ENCODE measurements at places on chromosomes 1 and 21.

DNA sequence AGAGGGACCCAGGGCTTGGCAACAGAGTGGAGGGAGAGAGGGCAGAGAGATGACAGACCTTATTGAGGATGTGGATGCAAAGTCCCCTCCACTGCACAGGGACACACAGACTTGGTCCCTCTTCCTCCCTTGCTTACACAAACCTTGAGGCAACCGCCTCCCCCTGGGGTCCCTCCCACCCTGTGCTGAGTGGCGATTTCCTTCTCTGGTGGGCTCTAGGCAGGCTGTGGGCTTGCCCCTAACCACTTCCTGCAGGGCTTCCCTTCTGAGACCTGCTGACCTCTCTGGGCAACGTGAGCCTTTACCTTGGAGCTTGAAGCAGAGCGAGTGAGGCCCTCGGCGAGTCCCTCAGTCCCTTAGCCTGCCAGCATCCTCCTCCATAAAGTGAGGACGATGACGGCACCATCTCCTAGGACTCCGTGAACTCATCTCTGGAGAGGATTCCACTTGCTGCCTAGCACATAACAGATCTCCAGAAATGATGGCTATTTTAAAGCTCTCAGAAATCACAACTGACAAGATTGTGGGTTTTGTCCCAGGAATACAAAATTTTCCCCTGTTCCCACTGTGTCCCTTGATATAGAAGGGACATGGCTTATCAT, 25.0 kb downstream of the KIAA1614 start:
- no peak for DNase-seq

DNA sequence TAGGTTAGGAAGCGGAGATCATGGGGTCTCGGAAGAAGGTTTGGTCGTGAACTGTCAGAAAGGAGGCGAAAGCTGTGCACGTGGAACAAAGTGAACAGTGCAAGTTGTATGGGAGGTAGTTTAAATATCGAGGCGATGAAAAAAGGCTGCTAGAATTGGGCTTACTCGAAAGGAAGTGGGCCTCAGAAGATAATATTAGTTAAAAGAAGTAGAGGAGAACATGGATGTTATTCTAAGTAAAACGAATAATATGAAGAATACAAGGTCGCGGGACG, 571 bp downstream of the WDR3 start:
- no peak for DNase-seq

- no peak for DNase-seq
Measured at GRCh38 chr1:12595757-12596006, 22.3 kb downstream of the DHRS3 start.

- DNase-seq = no peak
Measured at GRCh38 chr1:16076031-16076864, 2.8 kb upstream of the FAM131C start.

DNA sequence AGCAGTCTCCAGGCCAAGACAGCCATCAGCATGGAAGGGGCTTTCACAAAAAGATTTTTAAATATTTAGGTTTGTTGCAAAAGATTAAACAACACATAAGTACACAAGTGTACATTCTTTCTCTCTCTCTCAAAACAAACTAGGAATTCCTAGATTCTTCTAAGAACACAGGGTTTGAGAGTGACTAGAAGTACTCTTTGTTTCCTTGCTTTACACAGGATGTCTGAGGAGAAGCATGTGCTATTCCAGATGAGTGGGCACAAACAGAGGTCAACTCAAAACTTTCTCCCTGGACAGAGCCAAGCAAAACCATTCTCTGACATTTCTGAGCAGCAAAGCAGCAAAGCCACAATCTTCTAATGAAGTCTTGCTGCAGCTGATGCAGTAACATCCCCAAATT, 210.6 kb upstream of the HOOK1 start:
- DNase-seq = no peak

All from activated CD4-positive, alpha-beta T cell treated with anti-CD3 and anti-CD28 coated beads for 1 hour (primary cell).